Chondrocyte (in vitro differentiated cells): ENCODE measurements at places on chromosomes 7 and 10.

DNA sequence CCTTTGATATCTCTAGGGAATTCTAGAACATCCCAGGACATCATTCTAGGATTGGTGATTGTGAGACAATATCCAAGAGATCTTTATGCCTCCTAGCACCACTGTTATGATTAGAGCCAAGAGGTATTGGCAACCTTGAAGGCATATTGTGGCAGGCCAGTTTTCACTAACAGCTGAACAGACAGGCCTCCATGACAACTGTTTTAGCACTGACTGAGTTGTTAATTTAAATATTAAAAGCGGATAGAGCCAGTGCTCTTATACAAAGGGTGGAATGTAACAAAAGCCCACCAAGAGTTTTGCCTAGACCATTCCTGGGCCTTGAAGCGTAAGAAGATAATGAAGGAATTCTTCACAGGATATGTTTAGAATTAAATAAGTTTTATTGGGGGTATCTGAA, 131.9 kb downstream of the DGKB start:
- DNase-seq, result no peak

- no peak for DNase-seq
Observed at GRCh38 chr7:43501870-43502269, 81.0 kb upstream of the STK17A start.

GRCh38 chr7:100157334-100158228, 942 bp downstream of the TRAPPC14 start:
- DNase-seq, result no peak

DNA sequence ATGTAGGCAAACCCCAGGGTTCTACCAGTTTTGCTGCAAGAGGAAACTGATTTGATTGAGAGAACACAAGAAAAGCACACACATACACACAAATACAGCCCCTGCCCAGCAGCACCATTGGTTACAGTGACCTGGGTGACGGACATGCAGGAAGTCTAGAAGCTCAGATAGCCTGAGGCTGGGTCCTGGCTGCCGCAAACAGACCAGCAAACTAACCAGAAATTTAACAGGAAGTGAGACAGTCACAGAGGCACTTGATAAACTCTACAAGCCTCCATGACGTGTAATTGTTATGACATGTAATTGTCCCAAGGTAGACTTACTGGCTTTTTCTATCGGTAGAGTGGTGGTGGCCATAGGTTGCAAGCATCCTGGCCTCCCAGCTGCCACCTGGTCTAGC, 58.9 kb downstream of the PRKAR2B start:
- no peak for DNase-seq
